ENCODE measurements at places on chromosomes 12 and 14.

DNA sequence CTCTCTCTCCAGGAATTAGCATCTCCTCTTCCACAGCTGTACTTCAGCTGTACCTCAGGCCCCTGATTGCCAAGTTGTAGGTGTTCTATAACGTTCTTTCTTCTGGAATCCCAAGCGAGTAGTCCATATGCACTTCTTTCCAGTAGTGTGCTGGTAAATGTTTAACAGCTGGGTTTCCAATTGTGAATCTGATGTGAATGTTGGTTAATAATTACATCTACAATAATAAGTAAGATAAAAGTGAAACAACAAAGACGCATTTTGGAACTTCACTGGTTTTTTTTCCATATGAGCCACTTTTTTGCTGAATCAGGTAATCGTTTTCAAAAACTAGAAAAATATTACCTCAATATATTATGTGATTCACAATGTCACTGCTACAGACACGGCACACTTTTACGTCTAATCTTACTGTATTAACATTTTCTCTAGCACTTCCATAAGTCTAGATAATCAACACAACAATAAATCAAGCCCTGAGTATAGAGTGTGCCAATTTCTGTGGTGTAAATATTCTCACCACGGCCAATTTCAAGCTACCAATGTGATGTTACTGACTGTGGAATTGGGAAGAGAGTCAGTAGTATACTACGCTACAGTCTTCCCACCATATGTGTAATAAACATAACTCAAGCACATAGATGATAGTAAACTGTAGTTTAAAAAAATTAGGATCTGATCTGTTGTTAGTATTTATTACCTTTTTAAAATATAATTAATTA lies 113.0 kb downstream of the ZFP36L1 start:
- DNase-seq, result no peak

DNA sequence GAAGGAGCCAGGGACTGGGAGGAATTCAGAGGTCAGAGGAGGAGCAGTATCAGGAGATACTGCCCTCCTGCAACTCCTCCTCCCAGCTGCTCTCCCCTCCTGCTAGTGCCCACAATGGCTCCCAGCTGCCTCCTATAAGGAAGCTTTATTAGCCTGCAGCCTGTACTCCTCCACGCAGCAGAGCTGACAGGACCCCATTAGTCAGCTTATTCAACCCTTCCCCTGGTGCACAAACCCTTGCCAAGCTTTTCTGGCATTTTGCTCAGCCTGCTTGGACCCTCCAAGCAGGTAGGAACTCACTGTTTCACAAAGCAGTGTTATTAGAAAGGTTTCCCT lies 6.9 kb upstream of the AQP2 start:
- no peak for DNase-seq

- DNase-seq, result no peak
Measured at GRCh38 chr12:5944053-5944452, 1.0 kb downstream of the ANO2 start.

- peak; percentile 24 for DNase-seq
Measured at GRCh38 chr14:80996049-80996901, 40.9 kb downstream of the TSHR start.

GRCh38 chr14:74621556-74621955 lies 9.5 kb upstream of the LTBP2 start:
- no peak for DNase-seq

GRCh38 chr14:31018057-31018645 lies 7.3 kb upstream of the AP4S1 start:
- DNase-seq, result no peak

DNA sequence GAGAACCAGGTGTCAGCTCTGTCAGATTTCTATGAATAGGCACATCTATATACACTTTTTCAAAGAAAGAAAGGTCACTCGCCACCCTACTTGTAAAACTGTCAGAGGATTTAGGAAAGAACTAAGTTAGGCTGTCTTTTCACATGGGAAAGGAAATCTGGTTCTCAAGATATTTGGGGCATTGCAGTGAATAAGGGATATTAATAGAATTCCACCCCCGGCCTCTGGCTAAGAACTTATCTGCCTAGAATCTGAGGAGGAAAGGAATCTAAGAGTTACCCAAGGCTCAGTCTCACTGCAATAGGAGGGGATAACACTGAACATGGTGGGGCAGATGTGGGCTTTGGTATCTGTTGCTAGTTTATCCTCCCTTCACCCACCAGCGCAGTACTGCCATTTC lies 677.6 kb downstream of the NRXN3 start:
- no peak for DNase-seq
